Keratinocyte (primary cell): ENCODE measurements at places on chromosomes 2 and 18. TPM values are rescaled to one million over a fixed set of nuclear protein-coding genes. Genes with fewer than 3 reads are reported as not detected.

DNA sequence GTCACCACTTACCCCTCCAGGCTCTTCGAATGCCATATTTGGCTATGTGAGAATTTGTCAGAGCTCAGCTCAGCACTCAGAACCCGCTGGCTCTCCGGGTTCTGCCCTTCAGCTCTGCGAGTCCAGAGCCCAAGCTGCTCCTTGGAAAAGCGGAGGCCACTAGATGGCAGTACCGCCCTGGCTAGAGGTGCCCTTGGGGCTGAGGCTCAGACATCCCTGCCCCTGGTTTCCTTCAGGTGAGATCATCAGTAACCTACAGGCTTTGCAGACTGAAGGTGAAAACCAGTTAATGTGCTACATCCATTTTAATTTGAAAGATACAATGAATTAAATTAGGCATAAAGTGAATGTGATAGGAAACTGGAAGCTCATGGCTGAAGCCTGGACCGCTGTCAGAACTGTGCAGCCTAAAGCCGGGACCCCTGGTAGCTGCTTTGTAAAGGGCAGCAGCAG is 285.6 kb downstream of the AGAP1 start:
- H3K27ac ChIP-seq: no peak overlapping the region
- no peak overlapping the region for H3K4me3 ChIP-seq

GRCh38 chr2:174486563-174487107 is at the start of gene GPR155:
Gene GPR155 (minus strand): TSS chr2:174487029. CDS start chr2:174481956, 5,073 bp downstream.
- peaks cover 15% of the 10 kb centered on the region for H3K4me1 ChIP-seq
- no peaks in the 10 kb centered on the region for H3K27me3 ChIP-seq
- DNase-seq: no peak
- peak within 1 kb of the TSS; percentile 82 for H3K4me3 ChIP-seq
- peak within 1 kb of the TSS; percentile 87 for H3K27ac ChIP-seq

DNA sequence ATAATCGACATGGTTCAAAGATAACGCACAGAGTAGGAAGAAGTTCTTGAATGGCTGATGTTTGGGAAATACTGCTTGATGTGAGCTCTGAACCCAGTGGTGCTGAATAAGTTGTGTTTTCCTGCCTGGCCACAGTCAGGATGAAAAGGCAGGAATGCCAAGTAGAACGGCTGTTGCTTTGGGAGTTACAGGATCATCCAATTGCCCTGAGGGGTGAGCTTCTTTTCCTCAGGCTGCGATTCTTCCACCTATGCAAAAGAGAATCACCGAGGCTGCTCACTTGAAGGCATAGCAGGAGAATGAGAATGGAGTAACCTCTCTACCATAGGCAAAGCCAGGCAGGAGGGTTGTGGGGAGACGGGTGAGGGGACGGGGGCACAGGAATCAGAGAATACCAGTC is 14.4 kb upstream of the IGFBP2 start:
- peaks cover 5% of the 10 kb centered on the region for H3K27me3 ChIP-seq
- H3K36me3 ChIP-seq: no peaks in the 10 kb centered on the region
- no peak overlapping the region for H3K4me3 ChIP-seq

GRCh38 chr2:60351321-60351720 is 202.1 kb downstream of the BCL11A start:
- no peak overlapping the region for H3K27ac ChIP-seq
- no peaks in the 10 kb centered on the region for H3K27me3 ChIP-seq
- no peak overlapping the region for H3K4me3 ChIP-seq
- H3K4me1 ChIP-seq: peaks cover 25% of the 10 kb centered on the region

DNA sequence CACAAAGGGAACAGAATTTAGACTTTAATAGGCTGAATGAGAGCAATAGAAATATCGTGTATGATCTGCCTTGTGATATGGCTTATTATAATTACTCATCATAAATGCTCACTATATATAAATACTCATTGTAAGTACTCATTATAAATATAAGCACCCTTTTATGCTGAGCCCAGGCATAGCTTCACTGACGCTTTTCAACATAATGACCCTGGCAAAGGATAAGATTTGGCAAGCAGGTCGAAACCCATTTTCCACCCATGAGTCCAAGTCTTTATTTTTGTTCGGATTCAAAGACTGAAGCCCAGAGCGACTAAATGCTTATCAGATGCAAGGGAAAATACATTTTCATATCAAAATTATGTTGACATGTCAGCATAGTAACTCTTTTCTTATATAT is 500.4 kb downstream of the SLC4A3 start:
- H3K27me3 ChIP-seq: no peaks in the 10 kb centered on the region
- H3K4me3 ChIP-seq: no peak overlapping the region
- no peak overlapping the region for H3K27ac ChIP-seq
- H3K36me3 ChIP-seq: no peaks in the 10 kb centered on the region
- peaks cover 2% of the 10 kb centered on the region for H3K4me1 ChIP-seq

DNA sequence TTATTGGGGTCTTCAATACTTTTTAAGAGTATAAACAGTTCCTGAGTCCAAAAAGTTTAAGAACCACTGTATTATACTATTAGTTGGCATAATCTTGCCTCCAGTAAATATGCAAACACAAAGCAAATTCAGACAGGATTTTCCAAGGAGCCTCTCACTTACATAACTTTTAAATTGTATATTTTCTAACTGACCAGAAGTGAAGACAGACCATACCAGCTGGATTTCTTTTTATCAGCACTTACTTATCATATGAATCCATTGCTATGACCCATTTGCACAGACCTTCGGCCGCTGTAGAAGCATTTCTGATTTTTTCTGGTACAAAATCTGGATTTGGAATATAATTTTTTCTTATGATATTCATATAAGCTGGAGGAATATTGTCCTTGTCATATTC is 200.1 kb downstream of the SLC39A10 start:
- H3K27me3 ChIP-seq: no peaks in the 10 kb centered on the region
- H3K27ac ChIP-seq: no peak overlapping the region
- no peak overlapping the region for H3K4me3 ChIP-seq
- no peak for DNase-seq
- no peaks in the 10 kb centered on the region for H3K4me1 ChIP-seq
- H3K36me3 ChIP-seq: no peaks in the 10 kb centered on the region

- no peaks in the 10 kb centered on the region for H3K4me1 ChIP-seq
- H3K36me3 ChIP-seq: no peaks in the 10 kb centered on the region
- H3K27me3 ChIP-seq: no peaks in the 10 kb centered on the region
- H3K4me3 ChIP-seq: no peak overlapping the region
- no peak overlapping the region for H3K27ac ChIP-seq
Measured at GRCh38 chr18:73520229-73520628, 627.4 kb downstream of the FBXO15 start.

DNA sequence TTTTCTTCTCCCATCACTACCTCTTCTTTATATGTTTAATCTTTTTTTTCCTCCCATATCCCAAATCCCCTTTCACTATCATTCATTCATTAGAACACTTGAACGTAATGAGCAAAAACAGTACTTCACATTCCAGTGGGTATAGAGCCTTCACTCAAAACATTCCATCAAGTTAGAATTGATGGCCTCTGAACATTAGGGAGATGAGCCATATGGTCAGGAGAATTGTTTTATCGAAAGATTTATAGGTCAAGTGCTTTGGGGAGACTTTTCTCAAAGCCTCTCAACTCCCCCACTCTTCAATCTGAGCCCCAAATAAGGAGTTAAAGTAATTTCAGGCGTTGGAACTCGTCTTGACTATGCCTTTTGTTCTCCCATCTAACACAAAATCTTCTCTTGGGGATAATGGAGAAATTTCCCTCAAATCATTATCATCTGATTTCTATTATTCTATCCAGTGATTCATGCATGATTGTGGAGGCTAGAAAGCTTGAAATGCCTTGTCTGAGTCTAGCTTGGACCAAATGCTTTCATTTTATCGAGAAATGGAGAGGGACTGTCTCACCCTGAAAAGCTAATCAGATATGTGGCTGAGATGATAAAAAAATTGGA is 79.2 kb downstream of the KIAA2012 start:
- peaks cover 17% of the 10 kb centered on the region for H3K27me3 ChIP-seq
- H3K27ac ChIP-seq: no peak overlapping the region
- H3K4me1 ChIP-seq: no peaks in the 10 kb centered on the region
- H3K36me3 ChIP-seq: no peaks in the 10 kb centered on the region
- no peak for DNase-seq

- no peaks in the 10 kb centered on the region for H3K36me3 ChIP-seq
- DNase-seq: no peak
- H3K4me1 ChIP-seq: no peaks in the 10 kb centered on the region
- H3K4me3 ChIP-seq: no peak overlapping the region
- no peak overlapping the region for H3K27ac ChIP-seq
- no peaks in the 10 kb centered on the region for H3K27me3 ChIP-seq
Measured at GRCh38 chr18:1585881-1586488, 681.3 kb downstream of the ADCYAP1 start.

DNA sequence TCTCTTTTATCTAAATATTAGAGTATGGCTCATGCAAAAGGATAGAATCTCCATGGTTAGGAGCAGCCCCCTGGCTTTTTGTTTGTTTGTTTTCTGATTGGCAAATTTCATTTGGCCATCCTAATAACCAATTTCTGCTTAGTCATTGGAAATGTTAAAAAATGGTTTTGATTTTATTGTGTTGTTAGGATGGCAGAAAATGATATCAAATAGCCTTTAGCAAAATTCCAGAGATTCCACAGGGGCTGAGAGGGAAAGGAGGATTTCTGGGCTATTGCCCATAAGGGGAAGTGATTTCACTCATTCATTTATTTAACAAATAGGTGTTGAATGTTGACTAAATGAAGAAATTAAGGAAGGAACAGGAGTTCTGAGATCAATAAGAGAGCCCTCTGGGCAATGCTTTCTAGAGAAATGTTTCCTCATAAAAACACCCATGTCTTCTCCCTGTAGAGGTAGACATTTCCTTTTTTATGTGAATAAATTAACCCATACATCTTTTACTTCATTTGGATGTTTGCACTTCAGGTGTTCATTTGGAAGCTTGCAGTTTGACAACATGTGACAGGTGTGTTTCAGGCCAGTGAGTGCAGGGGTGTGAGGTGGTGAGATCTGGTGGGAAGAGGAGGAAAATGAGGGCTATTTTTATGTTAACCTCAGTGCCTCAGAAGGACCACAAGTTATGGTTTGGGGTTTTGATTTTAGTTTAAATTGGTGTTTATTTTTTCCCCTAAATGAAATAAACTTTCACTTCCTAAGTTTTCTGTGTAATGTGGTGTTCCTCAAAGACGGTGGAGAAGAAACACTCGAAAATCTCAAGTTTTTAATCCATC is 61.7 kb upstream of the EPC2 start:
- H3K36me3 ChIP-seq: no peaks in the 10 kb centered on the region
- H3K4me1 ChIP-seq: peaks cover 13% of the 10 kb centered on the region
- no peak overlapping the region for H3K4me3 ChIP-seq
- H3K27ac ChIP-seq: no peak overlapping the region
- DNase-seq: no peak
- H3K27me3 ChIP-seq: peaks cover 4% of the 10 kb centered on the region

ILKAP gene
- 30.6 to 39.1 TPM (median 37.5 TPM) in 3 replicates for polyA plus RNA-seq

OXER1 gene
- not detected in 3 replicates for polyA plus RNA-seq

GPAT2 gene
- polyA plus RNA-seq: 0.05 to 0.29 TPM (median 0.06 TPM) in 3 replicates

GLB1L gene
- polyA plus RNA-seq: 4.3 to 6.9 TPM (median 5.2 TPM) in 3 replicates

PLCL1 gene
- polyA plus RNA-seq: 0.01 TPM in 2 of 3 replicates, not detected in the other

DIPK1C gene
- not detected in 3 replicates for polyA plus RNA-seq

ATP8B1 gene
- polyA plus RNA-seq: 14.6 to 20.4 TPM (median 15.7 TPM) in 3 replicates
